NCI-H1417 treated with DMSO at 0.1 percent for 48 hours (cell line): ENCODE measurements at places on chromosomes 3 and 15.

DNA sequence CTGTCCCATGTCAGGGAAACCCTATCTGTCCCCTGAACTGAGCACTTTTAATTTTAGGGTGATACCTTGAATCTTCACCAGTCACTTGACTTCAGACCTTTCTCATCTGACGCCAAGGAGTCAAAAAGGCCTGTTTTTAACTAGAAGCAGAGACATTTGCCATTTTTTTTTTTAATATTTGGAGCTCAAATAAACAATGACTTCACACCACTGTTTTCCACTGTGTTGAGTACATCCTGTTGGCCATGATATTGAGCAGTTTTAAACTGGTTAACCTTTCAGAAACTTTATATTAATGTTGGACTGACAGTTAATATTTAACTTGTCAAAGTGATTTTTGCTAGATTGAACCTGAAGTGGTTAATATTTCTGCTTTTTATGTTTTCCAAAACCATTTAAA, 28.2 kb downstream of the DAG1 start:
- no peak for DNase-seq

DNA sequence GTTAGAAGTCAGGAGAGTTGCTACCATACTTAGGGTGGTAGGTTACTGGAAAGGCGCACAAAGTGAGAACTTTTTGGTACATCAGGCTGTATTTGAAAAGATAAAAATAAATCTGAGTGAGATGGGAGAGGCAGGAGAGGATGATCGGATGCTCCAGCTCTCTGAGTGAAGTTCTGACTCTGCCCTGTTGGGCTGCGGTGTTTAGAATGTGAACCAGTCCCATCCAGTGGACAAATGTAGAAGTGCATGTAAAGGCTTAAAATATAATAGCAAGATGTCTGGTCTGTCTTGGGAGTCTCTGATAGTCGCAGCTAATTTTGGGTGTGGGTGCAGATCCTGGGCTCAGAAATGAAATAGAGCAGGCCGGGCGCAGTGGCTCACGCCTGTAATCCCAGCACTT, 30.4 kb downstream of the ACKR2 start:
- no peak for DNase-seq

- no peak for DNase-seq
Measured at GRCh38 chr3:112579697-112580096, 17.9 kb downstream of the SLC35A5 start.

DNA sequence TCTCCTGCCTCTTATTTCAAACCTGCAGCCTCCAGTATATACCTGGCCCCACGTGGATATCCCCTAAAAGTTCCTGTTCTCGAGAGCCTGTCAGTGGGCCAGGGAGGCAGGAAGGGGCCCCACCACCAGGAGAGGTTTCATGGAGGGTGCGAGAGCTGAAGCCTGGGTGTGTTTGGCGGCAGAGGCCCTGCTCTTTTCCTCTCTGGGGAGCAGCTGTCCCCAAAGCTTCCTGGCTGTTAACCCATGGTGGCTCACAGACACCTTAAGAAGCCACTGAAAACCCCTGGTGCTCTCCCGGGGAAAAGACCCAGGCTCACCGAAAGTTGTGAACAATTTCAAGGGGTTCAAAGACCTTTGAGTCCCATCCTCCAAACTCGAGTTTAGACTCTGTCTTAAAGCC, 1.1 kb downstream of the PRRT3 start:
- DNase-seq, result no peak
